Right lobe of liver (tissue), 6 donors: ENCODE measurements at places on chromosomes 7 and 10. TPM values are rescaled to one million over a fixed set of nuclear protein-coding genes. Genes with fewer than 3 reads are reported as not detected.
A peak's percentile ranks its signal among the peaks of the same experiment; 100 is the strongest.

GRCh38 chr7:19567011-19567410 is 141.8 kb downstream of the POLR1F start:
- H3K36me3 ChIP-seq: no peaks in the 10 kb centered on the region
- H3K27ac ChIP-seq: no peak overlapping the region
- H3K4me1 ChIP-seq: no peaks in the 10 kb centered on the region
- DNase-seq: no peak
- H3K4me3 ChIP-seq: no peak overlapping the region

DNA sequence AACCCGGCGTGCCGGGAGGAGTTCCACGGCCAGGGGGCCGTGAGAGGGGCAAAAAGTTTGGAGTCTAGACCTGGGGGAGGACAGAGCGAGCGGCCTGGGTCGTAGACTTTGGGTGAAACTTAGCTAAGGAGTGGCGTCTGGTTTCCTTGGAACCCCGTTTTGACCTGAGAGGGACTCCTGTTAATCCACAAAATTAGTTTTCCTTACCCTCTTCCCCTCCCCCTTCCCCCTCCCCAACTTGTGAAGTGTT is 574 bp downstream of the MARCHF5 start:
- no peaks in the 10 kb centered on the region for H3K4me1 ChIP-seq
- H3K27ac ChIP-seq: peak overlapping the region; percentile 98
- DNase-seq: no peak
- H3K27me3 ChIP-seq: no peaks in the 10 kb centered on the region
- peak overlapping the region; percentile 92 for H3K4me3 ChIP-seq

- H3K27ac ChIP-seq: no peak overlapping the region
- DNase-seq: no peak
- no peaks in the 10 kb centered on the region for H3K27me3 ChIP-seq
- no peak overlapping the region for H3K4me3 ChIP-seq
- H3K4me1 ChIP-seq: no peaks in the 10 kb centered on the region
- no peaks in the 10 kb centered on the region for H3K36me3 ChIP-seq
Observed at GRCh38 chr10:24249829-24250415, 41.0 kb downstream of the KIAA1217 start.

Gene SLC16A9
- 0.73 TPM for total RNA-seq

Gene TOMM7
- 121 TPM for total RNA-seq

Gene LIPF
- not detected for total RNA-seq

DNA sequence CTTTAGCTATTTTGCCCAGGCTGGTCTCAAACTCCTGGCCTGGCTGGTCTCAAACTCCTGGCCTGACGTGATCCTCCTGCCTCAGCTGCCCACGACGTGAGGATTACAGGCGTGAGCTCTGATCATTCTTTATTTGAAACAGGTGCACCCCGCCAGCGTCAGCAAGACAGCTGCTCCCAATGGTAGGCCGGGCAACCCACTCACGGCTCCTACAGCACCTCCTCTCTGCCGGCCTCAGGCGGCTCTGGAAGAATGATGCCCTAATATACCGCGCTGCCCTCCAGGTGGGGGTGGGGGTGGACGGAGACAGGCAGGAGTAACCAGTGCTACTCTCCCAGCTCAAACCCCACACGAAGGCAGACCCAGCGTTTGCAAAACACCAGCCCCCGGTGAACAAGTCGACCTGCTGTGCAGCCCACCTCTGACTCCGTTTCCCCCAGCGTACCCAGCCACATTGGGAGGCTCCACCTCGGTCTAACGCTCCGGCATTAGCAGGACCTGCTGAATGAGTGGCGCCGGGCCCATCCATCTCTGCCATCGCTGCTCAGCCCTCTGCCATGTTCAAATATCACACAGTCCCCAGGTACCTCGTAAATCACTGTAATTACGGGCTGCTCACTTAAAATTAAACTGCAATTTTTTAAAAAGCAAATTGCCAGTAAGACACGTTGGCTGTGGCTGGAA is 148.6 kb downstream of the ELFN1 start:
- H3K27ac ChIP-seq: peak overlapping the region; percentile 89
- no peaks in the 10 kb centered on the region for H3K27me3 ChIP-seq
- no peak overlapping the region for H3K4me3 ChIP-seq
- no peak for DNase-seq

Gene PTPRN2
- 0.15 TPM for total RNA-seq

DNA sequence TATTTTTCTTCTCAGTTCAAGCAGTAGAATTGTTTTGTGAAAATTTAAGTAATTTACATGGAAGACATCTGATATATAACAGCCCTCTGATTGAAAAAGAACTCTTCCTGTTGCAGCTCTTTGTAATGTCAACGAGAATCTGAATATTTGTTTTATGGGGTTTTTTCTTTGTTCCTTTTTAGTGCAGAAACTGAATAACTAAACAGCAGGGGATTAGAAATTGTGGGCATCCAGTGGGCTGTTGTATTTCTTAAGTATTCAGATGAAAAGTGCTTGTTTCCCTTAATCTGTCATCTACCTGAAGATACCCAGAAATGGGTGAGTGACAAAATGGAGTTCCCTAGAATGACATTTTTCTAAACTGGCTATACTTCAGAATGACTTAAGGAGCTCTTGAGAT is 7.4 kb downstream of the ARL4A start:
- H3K36me3 ChIP-seq: no peaks in the 10 kb centered on the region
- H3K4me3 ChIP-seq: no peak overlapping the region
- no peak overlapping the region for H3K27ac ChIP-seq
- H3K27me3 ChIP-seq: no peaks in the 10 kb centered on the region

DNA sequence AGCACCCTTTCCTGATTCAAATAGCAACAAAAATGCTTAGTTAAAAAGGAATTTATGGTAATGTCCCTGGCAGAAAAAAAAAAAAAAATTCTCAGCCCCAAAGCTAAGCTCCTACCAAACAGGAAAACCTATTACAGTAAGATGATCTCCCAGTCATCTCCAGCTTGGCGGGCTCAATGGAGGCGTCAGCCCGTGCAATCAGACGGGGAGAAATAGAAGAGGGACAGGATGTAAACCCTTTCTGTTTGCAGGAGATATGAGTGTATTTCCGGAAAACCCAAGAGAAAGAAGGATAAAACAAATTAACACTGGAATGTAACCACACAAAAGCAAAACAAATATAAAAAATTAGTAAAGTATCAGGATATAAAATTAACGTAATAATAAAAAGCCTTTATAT is 242.8 kb downstream of the TCERG1L start:
- no peak for DNase-seq
- H3K27me3 ChIP-seq: no peaks in the 10 kb centered on the region
- no peak overlapping the region for H3K4me3 ChIP-seq
- no peaks in the 10 kb centered on the region for H3K4me1 ChIP-seq

DNA sequence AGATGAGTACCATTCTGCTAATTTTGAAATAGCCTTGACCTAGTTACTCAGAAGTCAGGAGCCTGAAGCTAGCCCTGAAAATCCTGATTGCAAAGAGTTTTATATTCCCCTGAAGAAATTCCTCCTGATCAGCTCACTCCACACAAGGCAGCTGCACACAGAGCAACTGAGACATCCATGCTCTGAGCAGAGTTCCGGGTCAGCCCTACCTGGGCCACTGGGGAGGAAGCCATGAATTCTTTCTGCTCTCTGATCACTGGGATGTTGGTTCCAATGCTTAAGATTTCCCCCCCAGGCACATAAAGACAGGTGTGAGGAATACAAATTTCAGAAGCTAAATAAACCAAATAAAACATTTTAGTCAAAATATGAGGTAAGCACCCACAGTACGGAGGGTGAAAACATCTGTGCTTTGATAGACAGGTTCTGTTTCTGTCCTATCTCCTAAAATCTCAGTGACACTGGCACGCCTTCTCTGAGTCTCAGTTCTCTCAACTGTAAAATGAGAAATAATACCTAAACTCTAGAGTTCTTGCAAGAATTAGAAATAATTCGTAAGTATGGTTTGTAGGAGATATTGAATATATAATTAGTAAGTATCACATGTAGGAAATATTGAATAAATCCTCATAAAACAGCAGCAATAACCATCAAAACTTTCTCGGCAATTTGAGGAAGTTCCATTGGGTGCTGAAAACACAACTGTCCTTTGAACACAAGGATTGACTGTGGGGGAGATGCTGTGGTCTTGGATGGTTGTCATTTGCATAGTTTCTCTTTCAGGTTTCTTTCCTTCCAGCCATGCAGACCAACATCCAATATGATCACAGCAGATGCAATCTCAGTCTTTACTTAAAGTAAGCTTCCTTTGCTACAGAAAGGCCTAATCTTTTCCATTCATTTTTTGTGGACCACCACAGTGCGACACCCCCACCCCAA is 133.0 kb upstream of the TNS3 start:
- no peak overlapping the region for H3K4me3 ChIP-seq
- no peaks in the 10 kb centered on the region for H3K27me3 ChIP-seq
- H3K27ac ChIP-seq: peak overlapping the region; percentile 31
- H3K36me3 ChIP-seq: no peaks in the 10 kb centered on the region

DNA sequence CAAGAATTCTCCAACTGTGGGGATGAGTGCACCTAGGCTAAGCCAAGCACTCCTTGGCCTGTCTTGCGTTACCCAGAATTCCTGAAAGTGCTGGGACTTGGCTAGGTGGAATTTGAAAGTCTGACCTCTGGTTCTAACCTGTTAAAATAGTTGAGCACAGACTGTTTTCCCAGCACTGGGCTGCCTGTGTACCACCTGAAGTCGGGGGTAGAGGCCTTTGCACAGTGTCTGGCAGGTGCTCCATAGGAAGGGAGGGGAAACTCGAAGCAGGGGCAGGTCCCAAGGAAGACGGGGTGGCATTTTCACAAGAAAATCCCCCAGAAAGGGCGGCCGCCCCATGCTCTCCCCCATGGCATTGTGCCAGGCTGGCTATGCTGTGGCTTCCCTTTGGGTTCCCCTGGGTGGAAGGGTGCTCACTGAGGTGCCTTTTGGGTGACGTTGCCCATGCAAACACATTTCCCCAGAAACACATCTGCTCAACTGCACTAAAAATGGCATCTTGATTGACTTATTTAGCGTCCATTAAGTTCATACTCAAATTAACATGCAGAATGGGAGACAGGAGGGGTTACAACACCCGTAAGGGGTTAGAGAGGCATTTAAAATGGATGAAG is 62.9 kb downstream of the SYPL1 start:
- no peaks in the 10 kb centered on the region for H3K27me3 ChIP-seq
- H3K4me3 ChIP-seq: no peak overlapping the region
- H3K36me3 ChIP-seq: no peaks in the 10 kb centered on the region
- DNase-seq: no peak
- H3K27ac ChIP-seq: no peak overlapping the region

- H3K27me3 ChIP-seq: no peaks in the 10 kb centered on the region
- no peak for DNase-seq
- H3K27ac ChIP-seq: peak within 1 kb of the TSS; percentile 33
Observed at GRCh38 chr7:45920502-45921380, at the start of gene IGFBP3. TSS of gene IGFBP3 (minus strand) at chr7:45921272. CDS start at chr7:45921140, 132 bp downstream.

Gene MYO1G
- 0.92 TPM for total RNA-seq

Gene YWHAG
- 60.5 TPM for total RNA-seq

Gene CASD1
- total RNA-seq: 8.5 TPM

DNA sequence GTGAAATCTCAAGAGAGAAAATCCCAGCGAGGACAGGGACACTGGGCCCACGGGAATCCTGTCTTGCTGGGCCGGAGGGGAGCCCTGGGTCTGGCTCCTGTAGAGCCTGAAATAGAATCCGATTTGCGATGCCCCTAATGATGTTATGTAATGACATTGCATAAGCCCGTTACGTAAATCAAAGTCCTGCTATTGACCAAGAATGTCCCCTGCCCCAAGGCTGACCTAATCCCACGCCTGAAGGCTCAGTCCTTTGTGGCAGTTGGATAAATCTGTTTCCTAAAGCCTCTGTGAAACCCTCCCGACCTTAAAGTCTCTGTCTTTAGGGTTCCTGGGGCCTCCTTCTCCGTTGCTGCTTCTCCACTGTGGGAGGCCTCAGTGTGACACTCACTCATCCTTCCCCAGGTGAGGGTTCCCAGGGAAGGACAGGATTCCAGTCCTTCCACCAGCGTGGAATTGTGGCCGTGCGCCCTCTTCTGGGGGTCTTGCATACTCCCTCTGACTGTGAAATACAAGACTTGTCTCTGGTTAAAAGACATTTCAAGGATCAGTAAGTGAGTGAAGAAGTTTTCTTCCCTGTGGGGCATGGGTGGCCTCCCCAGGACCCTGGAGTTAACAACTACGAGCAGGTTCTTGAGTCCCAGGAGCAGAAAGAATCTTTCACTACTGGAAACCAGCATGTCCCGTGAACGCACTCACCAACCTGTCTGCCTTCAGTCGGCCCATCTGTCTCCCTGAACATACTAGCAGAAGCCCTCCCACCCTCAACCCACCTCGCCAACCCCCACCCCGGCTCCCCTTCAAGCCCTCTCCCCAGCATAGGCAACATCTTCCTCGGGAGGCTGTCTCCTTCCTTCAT is 19.8 kb downstream of the ZNF467 start:
- H3K4me3 ChIP-seq: no peak overlapping the region
- no peaks in the 10 kb centered on the region for H3K36me3 ChIP-seq
- H3K4me1 ChIP-seq: no peaks in the 10 kb centered on the region
- no peaks in the 10 kb centered on the region for H3K27me3 ChIP-seq

DNA sequence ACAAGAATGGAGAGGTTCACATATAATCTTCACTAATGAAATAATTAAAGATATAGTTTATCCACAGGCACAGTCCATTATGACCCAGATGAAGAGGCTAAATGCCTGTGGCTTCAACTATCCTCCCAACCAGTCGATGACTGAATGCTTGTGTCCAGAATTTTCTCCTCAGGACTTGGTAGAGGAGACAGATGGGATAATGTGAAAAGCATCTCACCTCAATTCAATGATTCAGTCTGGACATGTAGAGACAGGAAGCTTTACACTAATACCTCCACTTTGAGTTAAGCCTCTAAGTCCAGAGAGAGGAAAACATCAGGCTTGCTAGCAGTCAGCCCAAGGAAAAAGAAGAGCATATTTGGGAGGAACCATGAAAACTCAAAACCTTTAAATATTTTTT is 59.1 kb upstream of the COL1A2 start:
- no peaks in the 10 kb centered on the region for H3K4me1 ChIP-seq
- no peak overlapping the region for H3K4me3 ChIP-seq
- H3K27me3 ChIP-seq: no peaks in the 10 kb centered on the region

DNA sequence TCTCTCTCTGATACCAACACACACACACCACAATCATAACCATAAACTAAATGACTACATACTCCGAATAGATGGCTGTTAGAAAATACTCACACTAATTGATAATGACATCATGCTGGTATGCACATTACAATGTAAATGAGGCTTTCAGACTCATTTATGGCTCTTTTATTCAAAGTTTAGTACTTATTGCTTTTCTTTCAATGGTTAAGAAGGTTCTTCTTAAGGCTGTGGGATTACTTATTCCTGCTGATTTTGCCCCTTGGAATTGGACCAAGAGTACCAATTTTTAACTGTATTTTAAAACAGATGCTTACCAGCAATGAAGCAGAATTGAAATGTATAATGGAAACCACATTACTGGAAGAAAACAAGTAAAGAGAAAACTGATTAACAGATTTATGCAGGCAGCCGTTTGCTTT is 20.6 kb upstream of the CABCOCO1 start:
- no peak overlapping the region for H3K27ac ChIP-seq
- no peaks in the 10 kb centered on the region for H3K36me3 ChIP-seq
- no peak for DNase-seq
